Colonic mucosa (tissue), 4 donors: ENCODE measurements at places on chromosomes 6 and 20. TPM values are rescaled to one million over a fixed set of nuclear protein-coding genes. Genes with fewer than 3 reads are reported as not detected.

DNA sequence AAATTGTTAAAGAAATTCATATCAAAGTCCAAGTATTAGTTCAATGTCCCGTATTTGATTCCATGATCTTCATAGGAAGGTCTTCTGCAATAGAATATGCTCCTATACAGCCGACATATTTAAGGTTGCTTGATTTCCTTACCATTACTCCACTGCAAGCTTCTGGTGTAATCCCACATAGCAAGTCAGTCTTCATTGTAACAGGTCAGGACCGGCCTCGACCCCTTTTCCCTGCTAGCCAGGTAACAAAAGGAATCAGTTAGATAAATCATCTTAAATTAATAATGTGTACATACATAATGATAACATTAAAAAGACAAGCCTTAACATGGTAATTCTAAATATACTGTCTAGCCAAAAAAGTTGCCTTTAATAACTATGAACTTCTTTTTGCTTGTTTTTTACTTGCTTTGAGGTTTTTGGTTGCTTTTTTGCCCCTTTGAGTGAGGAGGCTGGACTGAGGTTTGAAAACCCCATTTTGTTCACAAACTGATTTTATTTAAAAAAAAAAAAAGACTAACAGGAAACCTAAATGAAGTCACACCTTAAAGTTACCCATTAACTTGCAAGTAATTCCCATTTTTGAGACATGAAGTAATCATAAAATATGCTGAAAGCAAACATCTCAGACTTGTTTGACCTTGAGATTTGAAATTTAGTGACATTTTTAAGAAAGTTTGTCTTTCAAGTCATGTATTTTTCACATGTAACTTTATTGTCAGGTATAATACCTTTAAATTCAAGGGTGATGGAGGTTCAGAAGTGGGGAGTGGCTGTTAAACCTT lies 19.2 kb upstream of the SNX14 start:
- DNase-seq, result no peak

DNA sequence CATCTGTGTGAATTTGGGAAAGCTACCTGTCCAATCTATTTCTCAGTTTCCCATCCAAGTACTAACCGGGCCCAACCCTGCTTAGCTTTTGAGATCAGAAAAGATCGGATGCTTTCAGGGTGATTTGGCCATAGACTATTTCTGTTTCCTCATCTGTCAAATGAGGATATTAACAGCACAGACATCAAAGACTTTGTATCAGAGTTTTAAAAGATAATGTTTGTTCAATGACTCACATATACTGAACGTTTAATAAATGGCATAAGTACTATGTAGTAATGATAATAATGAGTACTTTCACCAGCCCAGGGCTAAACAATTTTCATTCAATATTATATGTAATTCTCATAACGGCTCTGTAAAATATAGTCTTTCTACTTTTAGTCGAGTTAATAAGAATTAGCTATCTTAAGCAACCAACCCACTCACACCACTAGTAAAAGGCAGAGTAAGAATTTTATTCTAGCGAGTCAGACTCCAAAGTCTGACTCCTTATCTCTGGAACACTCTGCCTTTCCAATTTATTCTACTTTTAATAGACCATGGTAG lies 216.5 kb downstream of the ARHGAP18 start:
- DNase-seq, result no peak

GRCh38 chr6:2529211-2529719 lies 221.5 kb downstream of the MYLK4 start:
- DNase-seq, result no peak

DNA sequence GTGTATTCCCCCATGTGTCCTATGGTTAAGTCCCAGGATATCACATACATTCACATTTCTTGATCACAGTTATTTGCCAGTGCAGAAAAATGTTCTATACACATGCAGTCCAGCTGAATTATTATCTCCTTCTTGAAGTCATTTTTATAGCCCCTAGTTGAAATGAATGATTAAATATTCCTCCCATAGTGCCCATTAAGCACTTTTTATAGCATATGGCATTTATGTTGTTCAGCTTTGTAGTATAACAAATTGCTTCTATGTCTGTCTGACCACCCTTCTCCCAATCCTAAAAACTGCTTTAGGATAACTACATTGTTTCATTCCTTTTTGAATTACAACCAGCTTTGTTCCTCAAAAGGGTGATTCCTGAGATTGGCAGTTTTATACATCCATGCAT lies 123.5 kb downstream of the ADGRB3 start:
- DNase-seq, result no peak

- DNase-seq, result no peak
These were observed 110.6 kb upstream of the PTPN1 start for GRCh38 chr20:50399555-50399916.

GRCh38 chr20:37394543-37395409 lies 48.8 kb downstream of the SRC start:
- DNase-seq, result no peak

GRCh38 chr6:105424175-105424783 lies 21.4 kb upstream of the PREP start:
- DNase-seq, result peak; percentile 56

GRCh38 chr20:51926670-51927305 lies 124.5 kb upstream of the SALL4 start:
- DNase-seq, result no peak

GRCh38 chr20:13449868-13450434 lies 188.8 kb downstream of the TASP1 start:
- no peak for DNase-seq

DNA sequence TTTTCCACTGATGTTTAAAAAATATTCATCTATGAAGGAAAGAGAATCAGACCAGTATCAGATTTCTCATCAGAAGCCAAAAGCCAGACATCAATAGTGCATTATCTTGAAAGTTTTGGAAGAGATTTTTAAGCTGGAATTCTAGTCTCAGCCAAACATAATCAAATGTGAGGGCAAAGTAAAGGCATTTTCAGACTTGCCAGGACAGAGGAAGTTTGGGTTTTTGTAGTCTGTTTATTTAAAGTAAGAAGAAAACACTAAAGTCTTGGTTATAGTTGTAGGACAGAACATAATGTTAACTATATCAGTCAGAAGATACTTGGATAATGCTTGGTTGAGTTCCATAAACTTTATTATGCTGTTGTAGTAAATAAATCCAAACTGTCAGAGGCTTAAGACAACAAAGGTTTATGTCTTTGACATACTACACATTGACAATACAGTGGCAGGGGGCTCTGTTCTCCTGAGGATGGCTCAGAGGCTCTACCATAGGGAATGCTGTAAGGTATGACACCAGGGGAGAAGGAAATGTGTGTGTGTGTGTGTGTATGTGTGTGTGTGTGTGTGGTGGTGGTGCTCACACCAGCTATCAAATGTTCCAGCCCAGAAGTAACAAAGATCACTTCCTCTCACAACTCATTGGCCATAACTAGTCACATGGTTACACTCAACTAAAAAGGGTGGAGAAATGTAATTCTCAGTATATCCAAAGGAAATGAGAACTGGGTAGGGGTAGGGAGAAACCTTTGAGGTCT lies 26.7 kb upstream of the YWHAB start:
- peak; percentile 50 for DNase-seq

- no peak for DNase-seq
These were observed 121.7 kb upstream of the BTBD3 start for GRCh38 chr20:11796026-11796425.

- no peak for DNase-seq
These were observed 23.9 kb upstream of the PRL start for GRCh38 chr6:22320750-22321149.

DNA sequence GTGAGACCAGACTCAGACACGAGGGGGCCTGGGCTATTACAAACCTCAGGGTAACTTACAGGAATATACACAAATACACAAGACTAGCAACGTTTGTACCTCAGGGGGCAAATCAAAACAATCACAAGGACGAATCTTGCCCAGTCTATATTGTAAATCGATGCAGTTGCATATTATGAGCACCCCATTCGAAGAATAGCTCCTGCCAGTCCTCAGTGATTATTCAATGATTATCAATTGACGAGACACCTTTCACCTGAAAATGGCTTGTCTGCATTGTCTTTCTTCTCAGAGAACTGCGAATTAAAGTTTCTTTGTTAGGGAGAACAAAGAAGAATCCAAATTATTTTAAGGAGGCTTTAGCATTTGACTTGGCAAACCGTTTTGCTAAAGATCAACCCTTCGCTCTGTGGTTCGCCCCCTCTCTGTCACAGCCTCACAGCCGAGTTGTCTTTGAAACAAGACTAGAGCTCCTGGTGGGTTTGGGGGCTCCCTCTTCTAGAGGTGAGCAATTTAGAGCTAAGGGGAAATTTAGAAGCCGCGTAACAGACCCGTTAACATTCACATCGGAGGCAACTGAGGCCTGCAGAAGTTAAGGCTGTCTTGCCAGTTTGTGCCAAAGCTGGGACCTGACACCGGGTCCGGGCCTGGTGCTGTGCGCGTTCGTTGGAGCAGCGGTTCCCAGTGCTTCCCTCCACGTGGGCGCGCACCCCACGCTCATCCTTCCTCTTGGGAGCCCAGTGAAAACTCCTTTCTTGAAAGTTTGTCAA lies 24.9 kb upstream of the MAP3K7 start:
- no peak for DNase-seq

- no peak for DNase-seq
These were observed 5.9 kb downstream of the PTCRA start for GRCh38 chr6:42921801-42922200.

DNA sequence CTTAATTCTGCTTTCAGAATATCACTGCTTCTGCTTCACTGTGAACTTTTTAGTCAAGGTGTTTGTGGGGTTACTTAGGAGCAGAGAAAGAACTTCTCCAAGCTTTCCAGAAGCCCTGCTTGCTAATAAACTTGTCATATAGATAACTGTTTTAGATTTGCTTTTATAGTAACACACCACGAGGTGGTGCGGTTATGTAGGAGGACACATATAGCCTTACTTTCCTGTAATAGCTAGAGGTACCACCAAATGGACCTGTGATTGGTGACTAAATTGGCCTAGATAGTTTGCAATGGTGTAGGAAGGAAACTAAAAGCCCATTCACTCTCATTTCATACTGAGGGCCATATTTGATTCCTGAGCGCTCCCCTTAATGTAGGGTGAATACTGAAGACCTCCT lies 52.3 kb upstream of the BCLAF1 start:
- no peak for DNase-seq

DNA sequence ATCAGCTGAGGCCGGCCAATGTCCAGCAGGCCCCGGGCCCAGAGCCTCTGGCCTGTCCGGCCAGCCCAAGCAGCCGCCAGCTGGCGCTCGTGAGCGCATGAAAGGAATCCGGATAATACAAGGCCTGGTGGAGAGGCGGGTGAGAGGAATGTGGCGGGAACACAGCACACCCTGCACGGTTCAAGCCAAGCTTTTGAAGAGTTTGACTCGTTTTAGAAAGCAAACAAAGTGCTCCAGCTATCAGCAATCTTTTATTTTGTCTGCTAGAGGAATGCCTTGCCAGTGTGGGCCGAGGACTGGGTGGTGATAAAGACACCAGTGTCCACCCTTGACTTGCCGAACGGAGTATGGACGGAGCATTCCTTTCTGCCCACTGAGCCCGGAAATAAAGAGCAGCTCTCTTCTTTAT lies 9.3 kb upstream of the NEDD9 start:
- DNase-seq, result no peak

GRCh38 chr20:18978311-18978710 lies 164.7 kb downstream of the SCP2D1 start:
- DNase-seq, result no peak

GRCh38 chr6:142830116-142830710 lies 114.8 kb downstream of the HIVEP2 start:
- no peak for DNase-seq

DNA sequence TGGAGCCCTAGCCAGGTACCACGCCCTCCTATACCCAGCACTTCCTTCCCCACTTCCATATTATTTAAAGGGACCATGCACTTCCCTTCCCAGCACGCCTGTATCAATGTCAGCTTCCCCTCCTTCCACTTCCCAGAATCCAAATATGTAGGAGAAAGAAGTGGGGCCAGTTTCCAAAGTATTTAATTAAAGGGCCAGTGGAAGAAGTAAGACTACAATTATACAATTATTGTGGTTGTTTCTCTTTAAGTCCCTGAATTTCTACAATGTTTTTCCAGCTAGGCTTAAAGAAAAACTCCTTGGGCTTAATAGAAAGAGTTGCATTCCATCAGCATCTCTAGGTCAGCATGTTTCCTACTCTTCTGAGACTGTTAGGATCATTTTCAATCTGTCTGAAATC lies 515.8 kb downstream of the PREX1 start:
- no peak for DNase-seq

- DNase-seq, result no peak
These were observed 28.2 kb upstream of the STX16 start for GRCh38 chr20:58622671-58623578.

GRCh38 chr6:121723623-121724022 lies 288.2 kb downstream of the GJA1 start:
- no peak for DNase-seq

- no peak for DNase-seq
These were observed 3.9 kb downstream of the HEY2 start for GRCh38 chr6:125753218-125753936.

- no peak for DNase-seq
These were observed 6.3 kb downstream of the SAMD5 start for GRCh38 chr6:147514831-147515230.

DNA sequence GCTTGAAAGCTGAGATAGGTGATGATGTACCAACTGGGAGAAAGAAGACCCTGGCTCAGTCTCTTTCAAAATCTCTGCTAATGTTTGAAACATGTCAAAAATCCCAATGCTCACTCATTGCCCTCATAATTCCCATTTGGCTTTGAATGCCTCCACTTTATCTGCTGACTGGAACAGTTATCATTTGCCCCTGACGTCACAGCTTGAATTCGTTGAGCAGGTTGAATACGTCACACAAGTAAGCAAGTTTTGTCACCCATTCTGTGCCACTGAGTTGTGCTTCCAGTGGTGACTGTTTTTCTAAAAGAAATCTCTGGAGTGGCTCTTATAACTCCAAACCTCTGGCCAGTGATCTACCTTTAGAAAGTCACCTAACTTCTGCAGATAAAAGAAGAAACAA lies 991.4 kb downstream of the EYS start:
- no peak for DNase-seq

GRCh38 chr6:44805238-44805846 lies 417.8 kb downstream of the CDC5L start:
- no peak for DNase-seq

DNA sequence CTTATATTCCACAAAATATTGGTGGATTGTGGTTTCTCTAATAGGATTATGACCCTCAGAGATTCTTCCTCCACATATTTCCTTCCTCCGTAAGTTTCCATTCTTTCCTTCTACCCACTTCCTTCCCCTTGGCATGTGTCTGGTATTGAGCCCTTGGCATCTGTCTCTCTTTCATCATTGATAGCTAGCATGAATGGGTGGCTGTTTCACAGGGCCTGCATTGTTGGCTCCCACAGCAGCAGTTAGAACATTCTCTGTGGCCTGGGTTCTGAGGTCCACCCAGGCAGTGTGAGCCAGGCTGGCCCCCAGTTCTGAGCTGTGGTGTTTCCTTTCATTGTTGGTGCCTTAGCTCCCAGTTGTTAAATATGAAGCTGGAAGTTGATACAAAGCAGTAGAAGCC lies 125.3 kb downstream of the ANKS1A start:
- DNase-seq, result no peak

GRCh38 chr6:98847779-98848538 lies 13.6 kb downstream of the POU3F2 start:
- DNase-seq, result no peak

The DPPA5 gene
- total RNA-seq, result not detected

The AVP gene
- not detected for total RNA-seq

The POU5F1 gene
- 7.0 TPM for total RNA-seq

The ZC3H12D gene
- 4.3 TPM for total RNA-seq

The SAPCD1 gene
- 1.7 TPM for total RNA-seq

The PARD6B gene
- total RNA-seq, result 35.6 TPM

The SLC22A3 gene
- 2.1 TPM for total RNA-seq

The COQ3 gene
- 8.5 TPM for total RNA-seq

The SLC12A5 gene
- total RNA-seq, result 0.96 TPM

The LINC00237 gene
- total RNA-seq, result not detected

The PDYN gene
- not detected for total RNA-seq

The BPI gene
- total RNA-seq, result not detected
